ENCODE measurements at places on chromosomes 3 and 15. TPM values are rescaled to one million over a fixed set of nuclear protein-coding genes. Genes with fewer than 3 reads are reported as not detected.
A peak's percentile ranks its signal among the peaks of the same experiment; 100 is the strongest.

The C3orf80 gene
- total RNA-seq, result not detected

The AMOTL2 gene
- not detected for total RNA-seq

The NBEAL2 gene
- 133 TPM for total RNA-seq

GRCh38 chr3:72997421-72997961, 880 bp downstream of the PPP4R2 start:
- H3K4me1 ChIP-seq, result peaks cover 32% of the 10 kb centered on the region
- peaks cover 32% of the 10 kb centered on the region for H3K36me3 ChIP-seq
- H3K4me3 ChIP-seq, result peak overlapping the region; percentile 80
- H3K27ac ChIP-seq, result peak overlapping the region; percentile 78
- DNase-seq, result peak; percentile 81
- no peaks in the 10 kb centered on the region for H3K27me3 ChIP-seq

- H3K4me1 ChIP-seq, result peaks cover 44% of the 10 kb centered on the region
- H3K4me3 ChIP-seq, result no peak overlapping the region
- H3K27ac ChIP-seq, result no peak overlapping the region
Observed at GRCh38 chr15:79172801-79173460, 82.4 kb upstream of the RASGRF1 start.

DNA sequence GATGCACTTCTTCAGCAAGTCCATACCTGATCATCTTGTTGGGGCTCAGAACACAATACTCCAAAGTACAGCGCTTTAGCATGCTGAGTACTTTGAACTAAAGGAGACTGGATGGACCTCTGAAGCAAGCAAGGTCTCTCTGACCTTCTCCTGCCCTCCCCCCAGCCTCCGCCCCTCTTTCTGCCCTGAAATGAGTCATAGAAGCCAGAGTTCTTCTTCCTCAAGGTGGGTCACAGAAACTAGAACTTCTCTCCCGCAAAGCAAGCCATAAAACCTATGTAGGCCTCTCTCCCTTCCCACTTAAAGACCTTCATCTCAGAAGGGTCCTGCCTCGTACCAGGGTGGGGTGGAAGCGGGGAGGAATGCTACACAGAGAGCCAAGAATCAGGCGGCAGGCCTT, 230.5 kb upstream of the PROK2 start:
- no peaks in the 10 kb centered on the region for H3K27me3 ChIP-seq
- no peaks in the 10 kb centered on the region for H3K36me3 ChIP-seq
- peaks cover 22% of the 10 kb centered on the region for H3K4me1 ChIP-seq
- DNase-seq, result no peak
- H3K27ac ChIP-seq, result no peak overlapping the region
- H3K4me3 ChIP-seq, result no peak overlapping the region

DNA sequence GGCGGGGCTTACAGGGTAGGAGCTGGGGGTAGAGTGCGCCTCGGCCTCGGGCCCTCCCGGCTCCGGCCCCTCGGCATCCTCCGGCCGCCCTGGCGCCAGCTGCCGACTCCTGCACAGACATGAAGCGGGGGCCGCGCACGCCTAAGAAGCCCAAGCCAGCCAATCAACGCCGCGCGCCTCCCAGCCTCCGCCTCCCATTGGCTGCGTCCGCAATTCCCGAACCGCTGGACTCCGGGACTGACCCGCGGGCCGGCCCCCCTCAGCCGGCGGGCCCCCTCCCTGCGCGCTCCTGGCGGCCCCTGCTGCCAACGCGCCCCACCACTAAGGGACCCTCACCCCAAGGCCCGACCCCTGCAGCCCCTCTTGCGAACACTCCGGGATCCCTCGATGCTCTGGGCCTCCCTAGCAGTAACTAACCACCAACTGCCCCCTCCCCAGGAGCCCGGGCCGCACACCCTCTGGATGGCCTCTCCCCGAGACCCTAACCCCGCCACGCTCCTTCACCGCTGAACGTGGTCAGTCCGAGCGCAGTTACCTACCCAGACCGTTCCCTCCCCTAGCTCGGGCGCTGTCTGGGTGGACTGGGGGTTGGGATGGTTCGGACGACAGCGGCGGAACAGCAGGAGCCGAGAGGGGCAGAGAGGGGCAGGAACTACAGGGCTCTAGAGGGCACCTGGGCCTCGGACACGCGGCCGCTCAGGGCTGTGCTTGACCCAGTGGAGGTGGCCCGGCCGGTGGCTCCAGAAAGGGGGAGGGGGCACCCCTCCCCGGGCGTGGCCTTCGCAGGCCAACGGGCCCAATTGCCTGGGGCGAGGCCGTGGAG, 5.0 kb downstream of the GATA2 start:
- H3K4me3 ChIP-seq, result no peak overlapping the region
- no peaks in the 10 kb centered on the region for H3K27me3 ChIP-seq
- no peak overlapping the region for H3K27ac ChIP-seq
- DNase-seq, result no peak

DNA sequence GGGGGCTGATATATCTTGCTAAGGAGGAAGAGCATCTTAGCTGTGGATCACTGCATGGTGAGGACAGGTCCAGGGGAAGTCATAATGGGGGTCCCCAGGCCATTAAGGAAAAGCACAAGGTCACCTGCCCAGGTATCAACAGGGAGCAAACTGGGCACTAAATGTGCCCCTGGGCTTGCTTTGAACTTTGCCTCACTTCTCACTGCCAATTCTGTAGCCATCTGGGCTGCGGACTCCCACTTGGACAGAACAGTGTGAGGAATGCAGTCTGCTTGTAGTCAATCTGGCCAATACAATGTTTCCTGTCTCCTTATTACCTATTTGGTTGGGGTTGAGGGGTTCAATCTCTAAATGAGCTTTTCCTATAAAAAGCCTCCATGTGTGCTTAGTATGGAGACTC, 21.3 kb downstream of the ARRDC4 start:
- no peaks in the 10 kb centered on the region for H3K27me3 ChIP-seq
- H3K4me1 ChIP-seq, result no peaks in the 10 kb centered on the region
- H3K36me3 ChIP-seq, result no peaks in the 10 kb centered on the region
- no peak overlapping the region for H3K27ac ChIP-seq

Data from Karpas-422 (cell line).